ENCODE measurements at places on chromosomes 3 and 15.

DNA sequence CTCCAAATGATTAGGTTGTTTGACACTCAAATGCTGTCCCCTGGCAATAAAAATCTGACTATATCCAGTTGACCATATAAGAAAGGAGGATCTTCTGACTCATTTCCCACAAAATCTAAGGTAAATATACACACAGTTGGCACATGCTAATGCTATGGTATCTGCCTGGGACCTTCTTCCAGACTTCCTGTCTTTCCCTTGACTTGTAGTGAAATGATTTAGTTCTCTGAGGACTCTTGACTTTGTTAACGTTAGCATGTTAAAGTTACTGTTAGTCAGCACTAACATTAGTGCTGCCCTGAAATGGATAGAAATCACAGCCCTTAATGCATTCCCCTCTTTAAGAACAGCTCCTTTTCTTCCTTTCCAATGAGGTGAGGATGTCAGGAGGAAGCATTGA, 124.3 kb upstream of the LSAMP start:
- peak; percentile 76 for DNase-seq

DNA sequence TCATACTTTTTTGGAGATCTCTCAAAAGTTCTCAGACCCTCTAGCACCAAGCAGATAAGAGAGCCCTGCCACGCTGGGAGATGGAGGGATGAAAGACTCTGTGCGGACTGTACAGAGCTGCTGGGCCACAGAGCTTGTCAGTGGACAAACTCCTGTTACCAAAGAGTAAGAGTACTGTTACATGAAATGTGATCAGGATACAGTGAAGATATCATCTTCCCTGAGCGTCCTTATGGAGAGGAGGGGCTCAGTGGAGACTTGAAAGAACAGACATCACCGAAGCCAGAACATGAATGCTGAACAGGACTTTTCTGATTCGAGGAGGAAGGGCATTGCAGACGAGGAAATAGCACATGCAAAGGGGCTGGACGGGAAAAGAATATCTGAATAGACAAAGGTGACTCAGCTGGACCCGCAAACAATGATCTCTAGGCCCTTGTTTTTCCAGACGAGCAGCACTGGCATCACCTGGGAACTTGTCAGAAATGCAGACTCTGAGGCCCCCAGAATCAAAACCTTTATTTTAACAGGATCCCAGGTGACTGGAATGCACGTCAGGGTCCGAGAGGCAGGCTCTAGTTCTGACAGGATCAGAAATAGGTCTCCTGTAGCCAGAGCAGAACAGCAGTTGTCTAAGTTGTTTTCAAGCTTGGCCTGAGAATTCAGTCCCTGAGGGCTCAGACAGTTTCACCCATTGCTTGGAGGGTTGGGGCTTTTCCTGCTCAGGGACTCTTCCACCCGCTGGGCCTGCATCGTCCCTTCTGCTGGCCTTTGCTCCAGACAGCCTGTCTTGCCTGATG, 277.9 kb downstream of the RPLP1 start:
- no peak for DNase-seq

DNA sequence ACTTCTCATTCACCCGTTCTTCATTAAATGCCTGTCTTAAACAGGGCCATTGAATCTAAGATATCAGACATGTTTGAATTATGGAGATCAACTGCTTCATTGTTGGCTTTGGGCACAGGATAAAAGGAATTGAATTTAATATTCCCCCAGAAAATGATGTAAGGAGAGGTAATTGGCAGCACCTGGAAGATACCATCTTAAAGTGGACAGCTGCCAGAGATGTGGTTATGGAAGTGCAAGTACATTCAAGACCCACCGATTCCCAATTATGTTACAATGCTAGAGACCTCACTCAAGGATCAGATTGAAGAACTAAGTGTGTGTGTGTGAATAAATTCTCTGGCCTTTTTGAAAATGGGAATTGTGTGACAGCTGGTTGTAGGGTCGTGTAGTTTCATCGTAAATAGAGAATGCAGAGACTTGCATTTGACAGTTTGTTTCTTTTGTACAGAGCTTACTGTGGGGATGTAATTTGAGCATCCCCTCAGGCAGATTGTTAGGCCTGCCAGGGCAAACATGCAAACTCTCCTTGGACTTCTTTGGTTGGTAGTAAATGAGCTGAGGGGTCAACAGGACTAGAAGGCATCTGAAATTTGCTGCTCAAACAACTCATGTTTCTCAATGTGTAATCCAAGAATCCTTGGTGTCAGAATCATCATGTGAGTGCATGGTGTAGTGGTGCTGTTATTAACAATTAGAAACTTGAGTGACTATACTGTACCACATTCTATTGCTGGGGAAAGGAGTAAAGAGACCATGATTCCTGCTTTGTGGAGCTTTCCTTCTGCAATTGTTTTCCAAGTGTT, 359.2 kb upstream of the THRB start:
- no peak for DNase-seq

DNA sequence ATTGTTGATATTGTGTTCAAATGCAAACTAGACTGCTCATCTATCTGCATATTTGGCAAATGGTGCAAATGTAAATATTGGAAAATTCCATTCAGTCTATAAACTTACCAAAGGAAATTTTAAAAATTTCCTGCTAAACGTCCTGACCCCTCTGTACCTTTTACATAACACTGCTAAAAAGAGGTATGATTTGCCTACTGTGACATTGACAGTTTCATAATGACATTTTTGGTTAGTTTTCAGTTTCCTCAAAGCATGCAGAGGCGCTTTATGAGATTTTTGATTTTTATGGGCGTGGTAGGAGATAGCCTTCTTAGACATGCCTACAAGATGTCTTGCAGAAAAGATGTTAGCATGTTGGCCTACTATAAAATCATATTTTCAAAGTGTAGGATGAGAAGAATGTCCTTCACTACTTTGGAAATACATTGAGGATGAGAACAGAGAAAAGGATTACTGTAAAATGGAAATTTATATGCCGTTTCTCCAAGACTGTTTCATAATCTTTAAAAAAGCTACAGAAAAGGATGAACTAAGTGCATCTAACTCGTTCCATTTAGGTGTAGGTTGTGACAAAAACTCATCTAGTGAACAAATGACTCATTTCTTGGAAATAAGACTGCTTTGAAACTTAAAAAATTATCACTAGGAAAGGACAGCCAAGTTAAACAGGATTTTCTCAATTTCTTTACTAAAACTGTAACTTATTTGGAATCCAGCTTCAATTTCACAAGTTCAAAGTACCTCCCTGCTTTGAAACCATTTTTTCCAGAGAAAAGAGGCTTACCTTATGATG, 14.5 kb upstream of the ISLR start:
- DNase-seq: no peak

DNA sequence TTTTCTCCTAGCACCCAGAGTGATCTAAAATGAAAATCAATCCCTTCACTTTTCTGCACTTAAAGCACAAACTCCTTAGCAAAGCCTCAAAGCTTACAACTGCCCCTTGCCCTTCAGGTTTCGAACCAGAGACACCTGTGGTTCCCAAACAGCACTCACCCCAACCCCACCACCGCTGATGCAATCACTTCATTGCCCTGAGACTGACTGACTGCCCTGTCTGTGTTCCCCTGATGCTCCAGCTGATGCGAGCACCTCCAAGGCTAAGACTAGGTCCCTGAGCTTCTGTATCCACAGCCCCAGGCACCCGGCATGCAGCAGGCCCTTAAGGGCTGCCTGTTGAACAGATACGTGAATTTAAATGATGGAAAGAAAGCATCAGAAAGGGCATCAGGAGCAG, 127.3 kb downstream of the ZNF621 start:
- DNase-seq: no peak

- DNase-seq: no peak
Observed at GRCh38 chr3:112569265-112569664, 7.4 kb downstream of the SLC35A5 start.

- DNase-seq: no peak
Observed at GRCh38 chr15:72998681-72999466, 53.4 kb upstream of the NEO1 start.

All from HT1080 (cell line).